ENCODE measurements at places on chromosomes 3 and 15. TPM values are rescaled to one million over a fixed set of nuclear protein-coding genes. Genes with fewer than 3 reads are reported as not detected.

Gene GOLGA6B
- total RNA-seq, result 0.10 TPM

Gene SH3BP5
- total RNA-seq, result 44.2 TPM

Gene TF
- total RNA-seq, result 43.0 TPM

Gene KCNH8
- 2.0 TPM for total RNA-seq

Gene CYP19A1
- total RNA-seq, result 0.49 TPM

Gene MKRN3
- total RNA-seq, result 0.89 TPM

Gene CSTA
- total RNA-seq, result 63.8 TPM

Gene IL12A
- 0.30 TPM for total RNA-seq

Gene HIGD2B
- not detected for total RNA-seq

Gene SCG3
- total RNA-seq, result not detected

Gene TICRR
- total RNA-seq, result 2.4 TPM

Gene RPL15
- total RNA-seq, result 2,171 TPM

Gene USP3
- 59.3 TPM for total RNA-seq

Gene PLSCR2
- total RNA-seq, result not detected

Gene DUOX2
- total RNA-seq, result 0.79 TPM

Gene TMEM108
- 1.4 TPM for total RNA-seq

Gene FGF7
- 44.2 TPM for total RNA-seq

Gene MOBP
- 0.10 TPM for total RNA-seq

Gene XCR1
- 0.39 TPM for total RNA-seq

Gene ONECUT1
- total RNA-seq, result not detected

Gene SPESP1
- 0.99 TPM for total RNA-seq

Gene CSPG5
- total RNA-seq, result 1.2 TPM

Gene PLA1A
- total RNA-seq, result 0.20 TPM

Gene ULK3
- total RNA-seq, result 23.4 TPM

Gene LNP1
- total RNA-seq, result 3.4 TPM

Gene CKMT1B
- 3.9 TPM for total RNA-seq

Gene ZNF619
- 5.6 TPM for total RNA-seq

Gene AP2M1
- total RNA-seq, result 135 TPM

Gene RHOV
- total RNA-seq, result 19.4 TPM

Gene TGM4
- not detected for total RNA-seq

Gene INKA1
- total RNA-seq, result 6.6 TPM

Gene RAB11A
- 71.7 TPM for total RNA-seq

Gene ATP13A5
- 3.7 TPM for total RNA-seq

Gene CCDC80
- 201 TPM for total RNA-seq

Gene HCLS1
- 9.1 TPM for total RNA-seq
